RWPE1 (cell line): ENCODE measurements at places on chromosomes 2 and 18.

DNA sequence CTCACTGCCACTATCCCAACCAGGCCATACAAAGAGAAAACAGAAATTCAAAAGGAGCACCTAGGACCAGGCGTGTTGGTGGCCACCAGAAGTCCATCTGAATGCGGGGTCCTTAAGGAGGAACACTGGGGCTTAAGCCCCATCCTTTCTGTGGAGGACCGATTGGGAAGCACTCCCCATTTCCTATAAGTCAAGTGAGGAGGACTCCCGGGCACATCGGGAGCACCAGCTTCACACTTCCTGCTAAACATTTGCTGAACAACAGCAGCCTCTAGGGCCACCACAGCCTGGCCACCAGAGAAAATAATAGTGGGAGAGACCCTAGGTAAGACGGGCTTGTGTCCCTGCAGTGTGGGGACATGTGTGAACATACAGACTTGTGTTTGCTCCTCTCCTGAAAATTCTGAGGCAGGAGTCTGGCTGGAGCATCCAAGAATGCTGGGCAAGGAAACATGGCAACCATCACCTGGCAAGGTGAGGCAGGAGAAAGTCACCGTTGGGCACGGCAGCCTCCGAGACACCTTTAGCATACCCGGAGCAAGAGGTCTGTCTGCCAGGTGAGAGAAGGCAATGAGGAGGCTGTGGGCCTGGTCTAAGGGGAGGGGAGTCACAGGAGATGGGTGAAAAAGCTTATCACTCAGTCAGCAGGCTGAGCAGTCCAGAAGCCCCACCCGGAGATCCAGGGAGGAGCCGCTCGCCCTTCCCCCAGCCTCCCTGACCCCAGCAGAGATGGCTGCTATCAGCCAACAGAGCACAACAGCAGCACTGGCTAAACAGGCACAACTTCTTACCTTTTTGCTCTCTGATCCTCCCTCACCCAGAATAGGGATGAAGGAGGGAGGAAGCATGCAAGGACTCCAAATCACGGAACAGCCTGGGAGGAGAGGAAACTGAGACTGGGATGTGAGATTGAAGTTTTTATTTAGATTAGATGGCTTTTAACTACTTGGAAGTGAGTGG, 282.3 kb downstream of the EIPR1 start:
- no peak for DNase-seq

GRCh38 chr18:24022161-24022560, 7.6 kb downstream of the TTC39C start:
- no peak for DNase-seq

GRCh38 chr18:55634545-55634944, 46.6 kb upstream of the TCF4 start:
- peak; percentile 59 for DNase-seq

DNA sequence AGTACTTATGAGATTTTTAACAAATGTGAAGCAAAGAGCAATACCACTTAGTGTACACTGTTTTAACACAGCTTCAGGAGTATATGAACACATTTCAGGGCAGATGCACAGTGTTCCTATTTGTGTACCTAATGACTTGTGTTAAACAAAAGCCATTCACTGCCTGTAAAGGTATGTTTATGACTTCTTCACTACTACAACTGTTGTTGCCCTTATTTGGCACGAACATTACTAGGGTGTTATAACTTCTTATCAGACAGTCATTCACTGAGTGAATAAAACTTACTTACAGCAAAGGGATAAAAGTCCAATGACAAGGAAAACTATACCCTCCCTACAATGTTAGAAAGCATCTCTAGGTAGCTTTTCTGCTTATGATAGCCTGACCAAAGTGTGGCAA, 85.4 kb upstream of the CAVIN2 start:
- no peak for DNase-seq

DNA sequence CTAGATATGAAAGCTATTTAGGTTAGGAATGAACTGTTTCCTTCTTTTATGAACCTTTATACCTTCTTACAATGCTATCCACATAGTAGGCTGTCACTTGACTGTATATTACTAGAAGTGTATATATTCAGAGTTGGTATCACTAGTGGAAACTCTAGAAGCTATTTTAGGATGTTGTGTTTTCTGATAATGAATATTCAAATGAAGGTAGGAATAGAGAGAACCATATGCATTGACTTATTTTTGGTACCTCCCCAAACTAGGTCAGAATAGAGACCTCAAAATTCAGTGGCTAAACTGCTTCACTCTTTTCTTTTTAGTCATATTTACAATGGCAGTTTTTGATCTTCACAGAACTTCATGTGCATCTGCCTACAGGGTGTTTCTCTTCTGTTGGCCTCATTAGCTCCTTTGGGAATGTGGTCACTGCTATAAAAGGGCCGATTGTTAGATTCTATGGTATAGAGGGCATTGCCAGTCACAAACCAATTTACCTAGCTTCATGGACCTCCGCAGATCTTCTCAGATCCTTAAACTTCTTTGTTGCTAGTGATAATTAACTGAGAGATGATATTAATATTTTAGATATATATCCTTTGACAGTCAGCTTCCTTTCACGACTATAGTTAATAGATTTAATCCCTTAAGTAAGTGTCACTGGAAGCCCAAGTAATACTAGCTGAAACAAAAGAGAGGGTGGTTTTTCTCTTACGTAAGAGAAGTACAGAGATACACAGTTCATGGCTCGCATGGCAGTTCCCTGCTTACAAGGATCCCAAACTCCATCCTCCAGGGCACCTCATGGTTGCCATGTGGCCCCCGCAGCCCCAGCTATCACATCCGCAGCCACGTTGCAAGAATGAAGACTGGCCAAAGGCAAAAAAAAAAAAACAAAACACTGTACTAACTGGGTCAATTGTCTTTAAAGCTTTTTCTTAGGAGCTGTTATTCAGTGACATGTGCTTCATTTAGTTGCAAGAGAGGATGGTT, 61.0 kb downstream of the TSPYL6 start:
- DNase-seq: no peak

GRCh38 chr2:198371921-198372543, 567.6 kb downstream of the PLCL1 start:
- DNase-seq: no peak

DNA sequence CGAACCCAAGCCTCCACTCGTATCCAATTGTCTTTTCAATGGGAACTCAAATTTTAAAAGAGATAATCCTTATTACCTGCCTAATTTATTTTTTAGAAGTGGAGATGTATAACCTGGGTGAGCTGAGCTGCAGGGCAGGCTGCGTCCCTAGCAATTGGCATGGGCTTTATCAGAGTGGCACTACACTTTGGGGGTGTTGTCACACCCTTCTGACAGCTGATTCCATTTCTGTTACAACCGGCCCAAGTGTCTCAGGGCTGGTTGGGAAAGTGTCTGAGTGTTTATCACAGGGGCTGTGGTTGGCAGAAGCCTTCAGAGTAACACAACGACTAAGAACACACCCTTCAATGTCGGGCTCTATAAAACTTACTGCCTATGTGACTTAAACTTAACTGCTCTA, 295.0 kb downstream of the SMAD2 start:
- no peak for DNase-seq

- no peak for DNase-seq
Measured at GRCh38 chr2:16114836-16115235, 174.5 kb downstream of the MYCN start.

- no peak for DNase-seq
Measured at GRCh38 chr2:198762441-198762840, 695.3 kb downstream of the SATB2 start.

DNA sequence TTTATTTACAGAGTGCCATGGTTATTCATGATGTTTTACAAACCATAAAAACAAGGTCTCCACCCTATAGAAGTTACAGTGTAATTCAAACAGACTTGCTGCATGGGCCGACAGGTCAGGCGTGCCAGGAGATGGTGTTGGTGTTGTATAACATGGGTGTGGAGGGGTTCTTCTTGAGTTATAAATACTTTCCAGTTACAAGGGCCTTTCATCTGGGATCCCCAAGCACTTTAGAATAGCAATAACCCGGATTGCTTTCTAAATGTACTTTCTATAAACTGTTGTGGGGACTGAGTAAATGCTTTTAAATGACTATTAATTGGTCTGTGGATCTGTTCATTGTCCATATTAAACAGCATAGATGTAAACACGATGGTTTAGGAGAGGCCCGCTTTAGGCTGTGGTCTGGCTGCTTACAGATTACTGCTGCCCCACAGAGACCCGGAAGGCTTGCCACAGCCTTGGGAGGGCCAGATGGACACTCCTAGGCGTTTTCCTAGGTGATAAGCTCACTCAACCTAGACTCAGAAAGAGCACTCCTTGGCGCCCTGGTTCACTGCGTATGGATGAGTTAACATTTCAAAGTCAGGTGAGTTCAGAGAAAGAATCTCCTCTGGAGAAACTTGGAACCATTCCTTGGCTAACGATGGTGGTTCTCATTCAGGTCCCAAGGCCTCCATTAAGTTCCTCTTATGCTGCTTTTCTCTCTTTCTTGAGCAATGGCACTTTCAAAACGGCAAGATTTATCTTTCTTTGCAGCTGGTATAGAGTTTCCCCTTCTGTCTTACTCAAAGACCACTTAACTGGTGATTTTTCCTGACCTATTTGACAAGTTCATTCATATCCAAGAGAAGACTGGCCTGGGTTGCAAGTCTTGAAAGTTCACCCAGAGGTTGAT, 3.6 kb upstream of the KIAA2012 start:
- DNase-seq: no peak
